ENCODE measurements at places on chromosomes 3 and 15.

GRCh38 chr15:51561271-51561670, 61.3 kb downstream of the DMXL2 start:
- no peak for DNase-seq

GRCh38 chr3:184757022-184757651, 45.3 kb upstream of the MAGEF1 start:
- DNase-seq, result no peak

DNA sequence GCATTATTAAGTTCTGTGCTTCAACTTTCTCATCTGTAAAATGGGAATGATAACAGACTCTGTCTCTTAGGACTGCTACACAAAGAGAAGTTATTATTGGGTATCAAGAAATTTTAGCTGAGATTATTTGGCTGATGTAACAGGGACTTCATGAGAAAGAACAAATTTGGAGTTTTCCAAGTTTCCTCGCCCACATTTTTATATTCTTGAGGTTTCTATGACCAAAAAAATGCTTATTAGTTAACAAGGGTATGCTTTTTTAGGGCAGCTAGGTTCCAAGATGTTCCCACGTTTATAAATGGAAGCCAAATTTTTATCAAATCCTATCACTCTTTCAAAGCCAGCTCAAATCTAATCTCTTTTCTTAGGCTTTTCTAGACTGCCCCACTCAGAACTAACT, 50.6 kb upstream of the C3orf80 start:
- DNase-seq, result no peak

DNA sequence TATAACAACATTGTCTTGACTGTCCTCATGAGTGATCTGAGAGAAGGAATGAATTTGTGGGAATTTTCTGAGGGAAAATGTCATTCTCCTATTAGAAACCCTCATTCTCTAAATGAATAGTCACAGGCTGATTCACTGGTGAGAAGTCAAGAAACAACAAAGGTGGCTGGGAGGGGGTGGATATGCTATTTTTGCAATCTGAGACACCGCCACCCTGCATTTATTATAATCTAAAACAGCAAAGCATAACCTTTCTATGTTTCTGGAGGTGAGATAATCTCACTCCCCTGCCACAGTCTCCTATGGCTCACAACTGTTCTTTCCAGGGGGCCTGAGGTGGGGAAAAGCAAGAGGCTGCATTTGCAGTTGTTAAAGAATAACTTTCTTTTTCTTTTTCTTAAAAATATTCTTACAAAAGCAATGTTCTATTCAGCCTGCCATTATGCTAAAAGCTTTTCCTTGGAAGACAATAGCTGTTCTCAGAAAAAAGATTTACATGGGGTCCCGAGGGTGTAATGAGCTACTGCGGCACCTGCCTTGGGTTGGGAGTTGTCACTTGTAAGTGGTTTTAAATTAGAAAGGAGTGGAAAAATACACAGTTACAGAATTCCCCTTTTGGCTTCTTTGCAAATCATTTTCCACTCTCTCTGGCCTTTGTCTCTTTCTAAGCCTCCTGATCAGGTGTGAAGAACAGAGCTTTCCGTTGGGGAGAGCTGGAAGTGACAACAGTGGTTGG, 220.9 kb downstream of the AGBL1 start:
- DNase-seq, result no peak

DNA sequence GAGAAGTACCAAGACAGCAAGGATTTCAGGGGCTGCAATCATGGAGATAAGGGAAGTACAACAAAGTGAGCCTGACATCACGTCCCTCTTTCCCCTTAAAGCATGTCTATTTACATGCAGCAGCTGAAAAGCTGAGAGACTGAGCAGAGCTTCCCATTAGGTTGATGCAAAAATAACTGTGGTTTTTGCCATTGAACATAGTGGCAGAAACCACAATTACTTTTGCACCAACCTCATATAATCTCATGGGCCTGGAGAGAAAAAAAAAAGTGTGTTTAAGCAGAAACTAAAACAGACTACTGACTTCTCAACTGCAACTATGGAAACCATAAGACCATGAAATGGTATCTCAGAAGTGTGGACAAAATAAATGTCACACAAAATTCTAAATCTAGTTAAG, 48.3 kb downstream of the CCDC12 start:
- no peak for DNase-seq

- no peak for DNase-seq
Observed at GRCh38 chr15:71278989-71279756, 163.9 kb downstream of the THSD4 start.

GRCh38 chr3:118761291-118761606, 273.4 kb downstream of the IGSF11 start:
- DNase-seq, result no peak

GRCh38 chr3:188169830-188170455, 16.0 kb downstream of the LPP start:
- DNase-seq, result no peak

- DNase-seq, result no peak
Observed at GRCh38 chr3:98954242-98954641, 52.7 kb upstream of the DCBLD2 start.

DNA sequence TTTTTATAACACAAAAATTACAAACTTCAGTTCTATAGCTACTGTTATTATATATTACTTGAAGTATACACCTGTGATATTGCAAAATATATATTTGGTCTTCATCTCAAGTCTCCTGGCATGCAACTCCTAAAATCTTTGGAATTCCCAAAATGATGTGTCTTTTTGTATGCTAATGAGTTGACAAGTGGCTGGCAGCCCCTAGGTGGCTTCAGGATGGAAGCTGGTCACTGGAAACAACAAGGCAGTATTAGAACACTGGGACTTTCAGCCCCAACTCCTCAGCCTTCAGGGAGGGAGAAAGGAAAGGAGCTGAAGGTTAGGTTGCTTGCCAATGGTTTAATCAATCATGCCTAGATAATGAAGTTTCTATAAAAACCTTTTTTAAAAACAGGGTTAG, 112.0 kb downstream of the SCAPER start:
- no peak for DNase-seq

DNA sequence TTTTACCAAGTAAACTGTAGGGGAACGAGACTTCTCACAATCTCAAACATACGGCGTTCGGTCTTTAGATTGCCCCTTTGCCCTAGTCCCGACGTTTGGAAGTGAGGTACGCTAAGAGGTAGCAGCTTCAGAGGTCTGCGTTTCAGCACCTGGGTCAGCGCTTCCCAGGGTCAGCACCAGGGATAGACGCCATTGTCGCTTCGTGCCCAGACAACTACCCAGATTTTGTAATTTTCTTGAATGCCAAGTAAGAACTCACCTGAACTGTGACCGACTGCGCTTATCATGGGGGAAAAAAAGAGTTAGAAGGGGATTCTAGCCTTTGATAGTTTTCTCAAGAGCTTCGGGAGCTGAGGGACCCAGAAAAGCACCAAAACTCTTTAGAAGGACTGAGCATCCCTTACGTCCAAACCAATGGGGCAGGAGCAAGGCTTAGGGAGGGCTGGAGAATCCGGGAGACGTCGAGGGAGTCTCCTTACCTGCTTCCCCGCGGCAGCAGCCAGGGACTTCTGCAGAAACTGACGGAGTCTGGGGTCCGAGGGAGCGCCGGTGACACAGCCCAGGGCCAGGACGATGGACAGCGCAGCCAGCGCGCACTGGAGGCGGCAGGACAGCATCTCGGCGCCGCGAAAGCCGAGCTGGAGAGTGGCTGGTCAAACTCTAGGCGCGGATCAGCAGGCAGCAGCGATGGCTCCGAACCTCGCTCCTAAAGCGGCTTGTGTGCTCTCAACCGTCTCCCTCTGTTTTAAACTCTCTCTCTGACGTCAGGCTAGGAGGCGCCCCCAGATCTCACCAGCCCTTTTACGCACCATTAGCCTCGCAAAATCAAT, at the start of gene SST:
Gene SST (minus strand): TSS at position 720 of the 830 bp plus-strand sequence. CDS start 103 bp downstream, at position 617.
- no peak for DNase-seq

DNA sequence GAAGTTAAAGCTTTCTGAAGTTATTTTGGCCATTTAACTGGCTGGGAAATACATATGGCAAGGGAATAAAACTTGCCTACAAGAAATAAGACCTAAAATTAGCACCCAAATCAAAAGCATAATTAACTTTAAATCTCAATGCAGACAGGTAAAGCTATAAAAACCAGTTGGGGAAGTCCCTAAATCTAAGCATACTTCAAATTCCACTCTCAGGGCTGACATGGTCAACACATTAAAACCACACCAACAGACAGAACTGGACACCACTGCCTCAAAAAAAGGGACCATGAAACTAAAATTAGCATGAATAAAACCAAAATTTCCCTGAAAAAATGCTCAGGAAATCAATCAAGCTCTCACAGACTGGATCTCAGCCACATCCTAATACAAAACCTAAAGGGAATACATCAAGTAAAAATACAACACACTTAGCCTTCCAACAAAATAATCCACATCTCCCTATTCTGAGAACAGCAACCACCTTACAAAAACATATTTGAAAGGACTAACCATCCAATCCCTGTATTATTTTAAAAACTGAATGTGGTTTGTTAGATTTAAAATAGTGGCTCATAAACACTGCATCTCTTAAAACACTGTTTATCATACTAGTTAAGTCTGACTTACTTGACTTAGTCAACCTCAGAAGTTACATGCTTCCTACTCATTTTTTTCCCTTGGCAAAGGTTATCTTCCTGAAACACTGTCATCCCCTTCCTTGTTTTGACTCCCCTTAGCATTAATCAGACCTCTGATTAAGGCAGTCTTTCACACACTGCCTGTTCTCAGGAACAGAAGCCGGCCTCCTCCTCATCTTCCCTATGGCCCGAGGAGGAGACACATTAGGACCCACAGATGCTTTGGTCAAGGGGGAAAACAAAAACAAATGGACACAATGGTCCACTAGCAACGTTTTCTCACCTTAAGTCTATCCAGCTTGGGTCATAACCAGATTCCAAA, 8.3 kb downstream of the TRA2B start:
- DNase-seq, result no peak

GRCh38 chr3:57952208-57952631, 56.0 kb upstream of the FLNB start:
- no peak for DNase-seq

- DNase-seq, result no peak
Observed at GRCh38 chr3:186109897-186110803, 1.3 kb upstream of the ETV5 start.

- DNase-seq, result no peak
Observed at GRCh38 chr15:71515375-71516186, 294.8 kb upstream of the NR2E3 start.

GRCh38 chr3:194556086-194557056, 69.6 kb upstream of the ATP13A3 start:
- DNase-seq, result no peak

All from stimulated activated CD8-positive, alpha-beta memory T cell treated with anti-CD3 and anti-CD28 coated beads, Interleukin-7, amount 100 ng/mL, for 1 hour (primary cell).